Stimulated activated CD8-positive, alpha-beta memory T cell treated with anti-CD3 and anti-CD28 coated beads, Interleukin-15, amount 100 ng/mL, for 1 hour (primary cell): ENCODE measurements at places on chromosomes 2 and 18.

DNA sequence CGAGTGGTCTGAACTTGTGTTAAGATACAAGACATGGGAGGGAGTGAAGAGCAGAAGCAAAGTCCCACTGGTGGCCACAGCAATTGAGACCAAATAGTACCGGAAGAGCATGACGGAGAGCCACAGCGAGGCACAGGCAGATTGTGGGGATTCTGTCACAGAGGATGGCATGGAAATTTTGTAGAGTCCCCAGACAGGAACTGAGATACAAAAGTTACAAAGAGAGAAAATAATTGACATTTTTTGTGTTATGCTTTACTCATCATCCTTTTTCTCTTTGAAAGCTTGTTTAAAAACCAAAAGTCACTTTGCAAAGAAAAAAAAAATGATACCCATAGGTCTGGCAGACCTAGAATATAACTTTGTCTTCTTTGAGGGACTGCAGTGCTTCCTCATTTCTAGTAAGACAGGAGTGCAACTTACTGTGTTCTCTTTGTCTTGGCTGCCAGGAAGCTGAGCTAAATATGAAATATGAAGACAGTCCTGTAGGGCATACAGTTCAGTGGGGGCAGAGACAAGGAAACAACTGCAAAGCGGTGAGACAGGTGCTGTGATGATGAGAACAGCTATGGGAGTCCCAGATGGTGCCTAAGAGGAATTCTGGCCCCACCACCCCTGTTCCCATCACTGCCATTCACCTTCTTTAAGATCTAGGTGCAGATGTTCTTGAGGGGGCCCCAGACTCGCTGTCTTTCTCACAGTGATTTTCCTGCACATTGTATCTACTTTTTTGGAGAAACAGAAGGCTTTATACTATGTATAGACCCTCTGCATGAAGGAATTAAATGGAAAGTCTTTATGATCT, 5.2 kb downstream of the ARHGAP25 start:
- no peak for DNase-seq

DNA sequence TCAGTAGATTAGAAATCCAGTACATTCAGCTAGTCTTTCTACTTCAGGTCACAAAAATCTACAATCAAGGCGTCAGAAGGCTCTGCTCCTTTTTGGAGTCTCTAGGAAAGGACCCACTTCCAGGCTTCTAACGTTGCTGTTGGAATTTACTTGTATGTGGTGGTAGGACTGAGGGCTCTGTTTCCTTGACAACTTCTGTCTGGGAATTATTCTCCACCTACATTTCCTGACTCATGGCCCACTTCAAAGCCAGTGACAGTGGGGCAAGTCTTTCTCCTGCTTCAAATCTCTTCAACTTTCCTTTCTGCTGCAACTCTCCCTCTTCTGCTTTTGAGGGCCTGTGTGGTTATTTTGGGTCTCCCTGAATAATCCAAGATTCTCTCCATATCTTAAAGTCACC, 10.4 kb upstream of the TMX3 start:
- no peak for DNase-seq

- no peak for DNase-seq
Measured at GRCh38 chr18:59897321-59897954, 2.4 kb upstream of the PMAIP1 start.

GRCh38 chr2:144630459-144631215, 110.7 kb upstream of the ZEB2 start:
- no peak for DNase-seq

DNA sequence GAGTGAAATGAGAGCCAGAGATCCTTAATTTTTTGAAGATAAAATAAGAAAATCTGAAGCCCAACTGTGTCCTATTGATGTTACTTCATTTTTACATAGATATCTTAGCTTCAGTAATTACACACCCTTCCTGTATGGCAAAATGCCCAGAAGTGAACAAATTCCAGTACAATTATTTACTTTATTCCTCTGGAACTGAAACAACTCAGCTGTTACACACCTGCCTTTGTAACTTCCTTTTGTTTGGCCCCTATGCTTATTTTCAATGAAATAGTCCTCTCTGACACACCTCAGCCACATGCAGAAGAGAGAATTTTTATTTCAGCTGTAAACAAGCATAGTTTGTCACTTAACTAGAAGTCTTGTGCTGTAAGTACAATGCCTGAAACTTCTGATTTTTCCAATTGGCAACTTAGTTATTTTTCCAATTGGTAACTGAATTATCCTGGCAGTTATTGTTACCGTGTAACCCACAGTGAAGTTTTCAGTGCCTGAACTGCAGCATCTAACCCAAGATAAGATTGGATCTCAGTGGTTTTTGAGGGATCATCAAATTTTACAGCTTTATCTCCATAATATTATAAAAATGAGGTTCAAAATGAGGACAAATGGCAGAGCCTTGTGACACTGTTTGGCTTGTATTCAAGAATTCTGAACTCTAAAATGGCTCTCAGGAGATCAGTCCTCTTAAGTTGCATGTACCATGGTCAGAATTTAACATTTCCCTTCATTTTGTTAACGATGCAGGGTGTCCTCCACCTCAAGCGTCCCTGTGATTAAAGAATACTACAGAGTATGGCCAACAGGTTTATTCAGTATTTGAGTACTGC, 82.6 kb downstream of the PKP4 start:
- DNase-seq: no peak

GRCh38 chr18:9507565-9508088, 32.3 kb downstream of the RALBP1 start:
- no peak for DNase-seq

GRCh38 chr2:138421971-138422335, 79.6 kb upstream of the SPOPL start:
- no peak for DNase-seq

- no peak for DNase-seq
Measured at GRCh38 chr2:23524261-23524706, 139.3 kb downstream of the KLHL29 start.

DNA sequence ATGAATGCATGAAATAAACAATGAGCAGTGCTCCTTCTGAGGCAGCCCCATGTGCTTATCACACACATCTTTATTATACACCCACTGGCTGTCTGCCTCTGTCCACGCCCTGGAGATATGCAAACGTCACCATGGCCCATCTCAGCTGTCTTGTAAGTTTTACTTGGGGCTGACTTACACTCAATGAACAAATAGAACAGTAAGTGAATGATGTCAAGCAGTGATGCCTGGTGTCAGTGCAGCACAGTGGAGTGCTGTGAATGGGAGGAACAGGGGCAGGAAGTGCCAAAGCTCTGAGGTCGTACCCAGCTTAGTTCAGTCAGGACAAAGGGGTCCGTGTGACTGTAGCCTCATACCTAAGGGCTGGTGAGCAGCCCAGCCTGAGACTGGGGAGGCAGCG, 659.5 kb upstream of the HS6ST1 start:
- DNase-seq: no peak

GRCh38 chr2:174835797-174836255, 71.6 kb upstream of the CHRNA1 start:
- no peak for DNase-seq

DNA sequence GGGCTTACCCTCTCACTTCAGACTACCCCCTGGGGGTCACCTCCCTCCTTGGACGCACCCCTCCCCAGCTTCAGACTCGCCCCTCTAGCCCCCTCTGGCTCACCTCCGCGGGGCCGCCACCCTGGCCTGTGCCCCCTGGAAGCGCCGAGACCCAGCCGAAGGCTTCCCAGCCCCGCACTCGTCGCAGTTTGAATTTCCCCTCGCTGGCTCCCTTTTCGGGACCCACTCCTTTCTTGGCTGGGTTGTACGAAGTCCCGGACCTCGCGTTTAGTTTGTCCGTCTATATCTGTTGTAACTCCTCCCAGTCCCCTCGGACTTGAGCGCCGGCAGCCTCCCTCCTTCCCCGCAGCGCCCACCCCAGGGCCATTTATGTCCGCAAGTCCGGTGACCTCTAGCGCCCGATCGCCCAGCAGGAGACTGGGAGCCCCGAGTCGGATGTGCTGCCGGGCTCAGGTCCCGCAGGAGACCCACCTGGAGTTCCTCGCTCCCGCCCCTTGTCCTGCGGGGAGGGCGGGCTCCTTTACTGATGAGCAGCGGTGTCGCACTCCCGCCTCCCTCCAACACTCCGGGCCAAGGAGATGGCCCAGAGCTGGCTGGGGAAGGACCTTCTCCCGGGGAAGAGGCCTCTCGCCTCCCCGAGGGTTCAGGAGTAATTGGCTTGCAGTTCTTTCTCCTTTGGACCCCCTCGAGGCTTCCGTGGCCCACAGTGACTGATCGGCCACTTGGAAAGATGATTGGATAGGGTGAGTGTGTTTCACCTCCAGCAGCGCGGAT, 692 bp upstream of the RAX start:
- no peak for DNase-seq

DNA sequence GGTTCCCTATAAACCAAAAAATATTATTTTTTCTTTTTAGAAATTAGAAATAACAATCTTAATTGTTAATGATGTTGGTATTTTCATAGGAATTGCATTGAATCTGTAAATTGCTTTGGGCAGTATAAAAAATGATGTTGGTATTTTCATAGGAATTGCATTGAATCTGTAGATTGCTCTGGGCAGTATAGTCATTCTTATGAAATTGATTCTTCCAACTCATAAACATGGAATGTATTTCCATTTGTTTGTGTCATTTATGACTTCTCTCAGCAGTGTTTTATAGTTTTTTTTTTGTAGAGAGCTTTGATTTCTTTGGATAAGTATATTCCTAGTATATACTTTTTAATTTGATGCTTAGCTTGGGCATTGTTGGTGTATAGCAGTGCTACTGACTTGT, 82.0 kb upstream of the NT5C1B start:
- DNase-seq: no peak

DNA sequence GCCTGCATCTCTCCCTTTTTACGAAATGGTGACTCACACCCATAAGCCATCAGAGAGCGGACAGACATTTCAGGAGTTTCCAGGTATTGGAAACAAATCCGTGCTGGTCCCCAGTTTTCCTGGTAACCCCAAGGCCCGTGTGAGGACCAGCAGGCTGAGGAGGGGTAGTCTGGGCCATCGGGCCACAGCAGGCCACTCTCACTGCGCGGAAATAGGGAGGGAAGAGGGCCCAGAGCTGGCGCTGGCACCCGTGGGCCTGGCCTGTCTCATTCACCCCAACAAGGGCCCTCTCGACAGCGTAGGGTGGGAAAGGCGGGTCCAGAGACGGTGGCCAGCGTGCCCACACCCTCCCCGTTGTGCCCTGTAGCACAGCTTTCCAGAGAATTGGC, 13.7 kb upstream of the FAHD2A start:
- DNase-seq: no peak

GRCh38 chr2:240137596-240138253, 1.6 kb upstream of the COPS9 start:
- no peak for DNase-seq

DNA sequence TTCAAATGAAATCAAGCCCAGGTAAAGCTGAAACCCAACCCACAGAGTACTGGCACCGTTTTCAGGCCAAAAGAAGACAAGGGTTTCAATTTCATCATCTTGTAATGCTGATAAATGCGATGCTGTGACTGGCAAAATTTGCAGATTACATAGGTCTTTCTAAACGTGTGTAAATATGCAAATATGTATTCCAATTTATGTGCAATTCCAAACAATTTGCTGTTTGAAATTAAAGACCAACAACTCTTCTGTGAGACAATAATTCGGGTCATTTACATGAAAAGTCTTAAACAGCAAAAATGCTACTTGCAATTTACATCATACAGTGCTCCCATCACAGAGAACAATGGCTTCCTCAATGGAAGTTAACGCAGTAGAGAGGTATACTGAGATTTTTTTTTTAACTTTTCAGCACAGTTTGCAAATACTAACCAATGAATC, 2.8 kb upstream of the ZNF532 start:
- DNase-seq: no peak

- DNase-seq: no peak
Measured at GRCh38 chr2:229920011-229920641, 1.7 kb downstream of the TRIP12 start.
